Forelimb muscle (tissue), 1 donor: ENCODE measurements at places on chromosomes 3 and 15.

- no peak for DNase-seq
These were observed 3.1 kb downstream of the ATP2B2 start for GRCh38 chr3:10502185-10502880.

GRCh38 chr15:95868450-95868849 lies 462.1 kb upstream of the NR2F2 start:
- no peak for DNase-seq

GRCh38 chr3:70393881-70394612 lies 81.6 kb upstream of the MDFIC2 start:
- no peak for DNase-seq

DNA sequence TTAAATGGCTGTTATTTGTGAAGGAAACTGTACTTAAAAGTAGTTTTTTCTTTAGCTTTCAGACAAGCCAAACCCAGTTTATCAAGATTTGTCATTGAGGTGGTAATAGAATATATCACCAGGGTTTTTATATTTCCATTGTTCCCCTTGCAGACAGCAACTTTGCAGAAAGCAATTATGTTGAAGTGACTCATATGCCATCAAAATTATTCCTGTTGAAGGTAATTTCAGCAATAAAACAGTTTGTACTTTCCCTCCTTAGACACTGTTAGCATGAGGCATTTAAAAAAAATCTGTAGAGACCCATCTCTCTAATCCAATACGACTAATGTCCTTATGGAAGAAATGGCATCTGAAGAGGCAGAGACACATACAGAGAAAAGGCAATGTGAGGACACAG lies 219.0 kb downstream of the NFKBIZ start:
- no peak for DNase-seq

DNA sequence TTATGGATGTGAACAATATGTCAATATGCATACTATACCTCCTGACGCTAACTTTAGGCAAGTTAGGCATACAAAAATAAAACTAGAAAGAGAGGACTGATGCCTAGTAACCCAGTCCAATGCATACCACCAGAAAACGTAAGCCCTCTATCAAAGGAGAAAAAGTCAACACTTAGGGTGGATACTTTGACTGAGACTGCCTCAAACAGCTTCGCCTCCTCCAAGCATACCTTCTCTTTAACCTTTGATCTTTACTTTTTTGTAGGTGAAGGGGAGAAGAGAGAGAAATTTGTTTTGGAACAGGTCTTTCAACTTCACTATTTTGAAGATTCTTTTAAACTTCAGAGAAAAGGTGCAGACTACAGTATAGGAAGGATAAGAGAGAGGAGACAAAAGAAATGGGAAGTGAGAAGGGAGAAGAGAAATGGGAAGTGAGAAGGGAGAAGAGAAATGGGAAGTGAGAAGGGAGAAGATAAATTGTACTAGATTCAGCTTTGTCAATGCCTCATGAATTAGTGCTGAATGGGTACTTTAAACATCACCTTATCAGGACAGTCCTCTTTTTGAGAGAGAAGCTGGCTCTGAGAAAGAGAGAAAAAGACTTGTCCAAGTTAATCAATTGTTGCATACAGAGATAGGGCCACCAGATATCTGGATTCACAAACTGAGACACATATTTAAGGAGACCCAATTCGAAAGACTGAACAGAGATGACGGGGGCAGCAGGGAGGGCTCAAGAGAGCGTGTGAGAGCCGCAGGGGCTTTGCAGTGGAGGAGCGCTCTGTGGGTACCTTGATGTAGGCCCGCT lies 1.0 kb downstream of the P3H2 start:
- DNase-seq, result no peak

GRCh38 chr3:141074529-141074928 lies 23.4 kb downstream of the SPSB4 start:
- DNase-seq, result no peak

DNA sequence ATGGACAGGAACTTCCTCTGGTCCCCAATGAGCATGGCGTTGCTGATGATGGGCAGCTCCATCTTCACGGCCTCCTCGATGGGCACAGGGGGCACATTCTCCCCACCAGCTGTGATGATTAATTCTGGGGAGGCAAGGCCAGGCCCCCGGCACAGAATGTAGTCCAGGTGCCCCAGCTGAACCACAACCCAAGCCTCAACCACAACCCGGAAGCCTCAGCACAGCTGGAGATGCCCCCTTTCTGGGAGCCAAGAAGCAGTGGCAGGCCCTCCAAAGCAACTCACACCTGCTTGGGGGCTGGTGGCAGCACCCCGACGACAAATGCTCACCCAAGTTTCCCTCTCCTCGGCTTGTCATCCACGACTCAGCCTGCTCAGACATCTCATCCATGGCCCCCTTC lies 25.2 kb downstream of the IDH3A start:
- no peak for DNase-seq

DNA sequence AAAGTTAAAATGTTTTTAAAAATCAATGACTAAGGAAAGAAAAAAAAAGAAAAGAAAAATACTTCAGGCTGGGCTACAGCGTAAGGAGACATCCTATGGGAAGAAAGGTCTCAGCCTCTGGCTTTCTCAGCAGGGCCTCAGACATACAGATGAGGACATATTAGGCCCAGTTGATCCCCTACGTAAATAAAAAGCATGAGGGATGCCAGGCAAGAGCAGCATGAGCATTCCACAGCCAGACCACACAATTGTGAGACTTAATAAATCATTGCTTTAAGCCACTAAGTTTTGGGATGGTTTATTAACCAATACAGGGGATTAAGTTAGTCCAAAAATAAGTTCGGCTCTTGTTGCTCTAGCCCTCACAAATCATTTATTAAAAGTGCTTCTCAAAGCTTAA lies 394.1 kb upstream of the NECTIN3 start:
- no peak for DNase-seq

DNA sequence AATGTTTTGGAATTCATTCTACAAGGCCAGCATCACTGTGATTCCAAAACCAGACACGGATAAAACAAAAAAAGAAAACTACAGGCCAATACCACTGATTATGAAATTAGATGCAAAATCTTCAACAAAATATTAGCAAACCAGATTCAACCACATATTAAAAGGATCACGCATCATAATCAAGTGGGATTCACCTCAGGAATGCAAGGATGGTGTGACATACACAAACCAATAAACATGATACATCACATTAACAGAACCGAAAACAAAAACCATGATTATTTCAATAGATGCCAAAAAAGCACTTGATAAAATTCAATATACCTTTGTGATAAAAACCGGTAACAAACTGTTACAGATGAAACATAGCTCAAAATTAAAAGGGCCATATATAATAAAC lies 48.9 kb downstream of the DLG1 start:
- DNase-seq, result no peak

DNA sequence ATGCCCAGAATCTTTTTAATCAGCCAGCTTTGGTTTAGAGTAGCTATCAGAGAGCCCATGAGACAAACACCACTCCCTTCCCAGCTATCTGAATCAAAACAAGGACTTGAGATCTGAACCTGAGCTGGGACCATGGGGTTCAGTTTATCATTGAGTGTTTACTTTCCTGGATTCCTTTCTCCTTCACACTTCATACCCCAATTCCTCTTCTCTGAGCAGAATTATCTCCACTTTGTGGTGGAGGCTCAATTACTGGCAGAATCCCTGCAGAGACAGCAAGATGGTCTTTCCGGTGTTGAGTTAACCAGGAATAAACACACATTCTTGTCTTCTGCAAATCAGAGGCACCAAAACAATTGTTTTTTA lies 102.4 kb downstream of the RPL22L1 start:
- no peak for DNase-seq

GRCh38 chr3:150005243-150006112 lies 34.8 kb upstream of the PFN2 start:
- DNase-seq, result no peak

DNA sequence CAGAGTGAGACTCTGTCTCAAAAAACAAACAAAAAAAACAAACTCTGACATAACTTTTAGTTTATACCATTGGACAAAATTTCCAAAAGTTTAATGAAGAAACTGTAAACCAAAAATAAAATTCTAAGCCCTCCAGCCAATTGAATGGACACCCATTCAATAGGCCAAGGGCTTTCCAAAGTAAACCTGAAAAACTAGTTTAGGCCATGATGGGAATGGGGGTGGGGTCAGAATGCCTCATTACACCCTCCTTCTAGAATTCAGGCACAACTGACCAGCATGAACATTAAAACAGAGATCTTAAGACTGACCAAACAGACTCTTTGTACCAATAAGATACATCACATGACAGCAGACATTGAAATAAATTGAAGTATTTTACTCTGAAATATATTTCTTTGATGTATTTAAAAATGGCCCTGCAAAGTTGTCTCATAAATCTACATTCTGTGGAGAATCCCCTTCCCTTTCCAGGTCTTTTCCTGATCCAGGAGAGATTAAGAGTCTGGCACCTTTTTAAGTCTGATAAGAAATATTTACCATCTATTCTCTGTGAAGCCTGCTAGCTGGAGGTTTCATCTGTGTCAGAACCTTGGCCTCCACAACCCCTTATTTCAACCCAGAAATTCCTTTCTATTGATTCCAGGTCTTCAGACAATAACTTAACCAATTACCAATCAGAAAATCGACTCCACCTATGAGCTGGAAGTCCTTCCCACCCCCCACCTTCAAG lies 15.7 kb downstream of the THOC7 start:
- no peak for DNase-seq

- no peak for DNase-seq
These were observed 105.5 kb downstream of the STRIT1 start for GRCh38 chr3:155188031-155188430.

DNA sequence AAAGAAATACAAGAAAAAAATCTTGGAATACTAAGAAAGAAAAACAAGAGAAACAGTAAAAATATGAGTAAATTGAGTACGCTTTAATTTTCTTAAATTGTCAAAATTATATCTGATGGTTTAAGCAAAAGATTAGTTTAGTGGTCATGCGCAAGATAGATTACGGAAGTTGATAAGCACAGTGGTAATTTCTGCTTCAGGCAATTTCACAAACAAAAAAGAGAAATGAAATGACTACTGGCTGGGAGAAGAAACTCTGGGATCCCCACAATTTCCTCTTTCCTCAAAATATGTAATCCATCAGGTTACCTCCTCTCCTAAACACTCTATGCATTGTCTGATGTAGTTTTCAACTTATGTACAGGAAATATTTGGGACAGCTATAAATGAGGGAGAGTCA lies 9.0 kb downstream of the MYD88 start:
- no peak for DNase-seq

- DNase-seq, result no peak
These were observed 104.1 kb downstream of the IL12A start for GRCh38 chr3:160092760-160093159.

DNA sequence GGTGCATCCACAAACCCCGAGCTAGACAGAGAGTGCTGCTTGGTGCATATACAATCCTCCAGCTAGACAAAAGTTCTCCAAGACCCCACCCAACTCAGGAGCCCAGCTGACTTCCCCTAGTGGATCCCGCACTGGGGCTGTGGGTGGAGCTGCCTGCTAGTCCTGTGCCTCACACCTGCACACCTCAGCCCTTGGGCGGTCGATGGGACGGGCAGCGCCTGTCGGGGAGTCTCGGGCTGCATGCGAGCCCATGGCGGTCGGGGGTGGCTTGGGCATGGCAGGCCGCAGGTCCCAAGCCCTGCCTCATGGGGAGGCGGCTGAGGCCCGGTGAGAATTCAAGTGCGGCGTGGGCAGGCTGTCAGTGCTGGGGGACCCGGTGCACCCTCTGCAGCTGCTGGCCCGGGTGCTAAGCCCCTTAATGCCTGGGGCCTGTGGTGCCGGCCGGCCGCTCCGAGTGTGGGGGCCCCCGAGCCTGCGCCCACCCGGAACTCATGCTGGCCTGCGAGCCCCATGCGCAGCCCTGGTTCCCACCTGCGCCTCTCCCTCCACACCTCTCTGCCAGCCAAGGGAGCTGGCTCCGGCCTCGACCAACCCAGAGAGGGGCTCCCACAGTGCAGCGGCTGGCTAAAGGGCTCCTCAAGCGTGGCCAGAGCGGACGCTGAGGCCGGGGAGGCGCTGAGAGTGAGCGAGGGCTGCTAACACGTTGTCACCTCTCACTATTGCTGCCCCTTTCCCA lies 31.0 kb downstream of the ZNF589 start:
- no peak for DNase-seq

- DNase-seq, result no peak
These were observed 445 bp upstream of the TSEN2 start for GRCh38 chr3:12483872-12484197.

DNA sequence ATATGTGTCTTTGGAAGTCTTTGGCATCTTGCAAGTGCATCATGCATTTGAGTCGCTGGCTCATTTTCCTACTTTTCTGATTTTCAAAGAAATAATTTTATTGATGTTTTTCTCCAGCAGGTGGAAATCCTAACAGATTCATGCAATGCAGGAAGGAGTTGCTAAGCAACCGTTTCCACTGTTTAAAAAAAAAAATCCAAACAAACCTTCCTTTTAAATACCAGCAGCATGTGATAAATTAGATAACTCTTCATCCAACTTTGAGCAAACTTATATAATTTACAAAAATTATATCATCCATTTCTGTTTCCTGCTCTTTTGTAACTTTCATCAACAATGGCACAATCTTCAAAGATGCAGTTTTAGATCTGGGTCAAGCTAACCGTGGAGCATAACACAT lies 364.1 kb downstream of the MFSD1 start:
- no peak for DNase-seq

GRCh38 chr3:22908989-22909507 lies 294.1 kb upstream of the UBE2E2 start:
- no peak for DNase-seq

DNA sequence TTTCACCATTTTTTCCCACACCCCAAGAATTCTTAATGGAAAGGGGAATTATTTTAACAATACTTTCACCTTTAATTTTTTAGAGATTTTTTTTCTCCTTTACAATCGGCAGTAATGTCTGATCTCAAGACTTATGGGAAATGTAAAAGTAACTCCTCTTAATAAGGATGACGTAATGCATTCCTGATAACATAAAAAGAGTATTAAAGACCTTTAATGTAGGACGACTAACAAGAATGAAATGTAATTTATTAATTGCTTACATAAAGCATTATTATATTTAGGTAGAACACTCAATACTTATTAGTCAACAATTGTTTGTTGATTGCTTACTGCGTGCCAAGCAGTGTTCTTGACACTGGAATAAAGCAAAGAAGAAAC lies 416.8 kb upstream of the NAALADL2 start:
- DNase-seq, result no peak
